MCF 10A (cell line): ENCODE measurements at places on chromosomes 2 and 18. TPM values are rescaled to one million over a fixed set of nuclear protein-coding genes. Genes with fewer than 3 reads are reported as not detected.

DNA sequence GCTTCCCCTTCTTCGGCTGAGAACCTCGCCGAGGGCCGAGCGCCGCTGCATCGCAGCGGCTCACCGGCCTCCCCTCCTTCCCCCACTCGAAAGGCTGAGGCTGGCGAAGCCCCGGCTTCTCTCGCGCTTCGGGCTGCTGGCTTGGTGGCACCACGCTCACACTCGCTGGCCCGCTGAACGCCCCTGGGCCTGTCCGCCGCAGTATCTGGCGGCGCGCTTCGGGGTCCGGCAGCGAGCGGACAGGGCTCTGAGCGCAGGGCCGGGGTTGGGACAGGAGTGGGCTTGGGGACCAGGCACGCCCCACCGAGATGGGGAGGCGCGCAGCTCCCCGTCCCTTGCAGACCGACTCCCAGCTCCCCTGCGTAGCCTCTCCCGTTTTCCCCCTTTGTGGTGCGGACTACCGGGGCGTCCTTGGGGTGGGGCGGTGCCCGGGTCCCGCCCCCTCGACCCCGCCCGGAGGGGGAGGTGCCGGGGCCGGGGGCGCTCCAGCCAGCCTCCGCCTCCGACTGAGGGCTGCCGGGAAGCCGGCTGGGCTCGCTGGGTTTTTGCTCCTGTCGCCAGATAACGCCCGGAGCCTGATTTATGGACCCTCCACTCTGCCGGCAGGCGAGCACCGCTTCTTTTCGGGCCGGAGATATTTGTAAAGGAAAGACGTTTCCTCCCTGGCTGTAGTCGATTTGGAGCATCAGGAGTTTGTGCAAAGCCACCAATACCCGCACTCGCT lies 3.8 kb downstream of the GBX2 start:
- no peak for DNase-seq

DNA sequence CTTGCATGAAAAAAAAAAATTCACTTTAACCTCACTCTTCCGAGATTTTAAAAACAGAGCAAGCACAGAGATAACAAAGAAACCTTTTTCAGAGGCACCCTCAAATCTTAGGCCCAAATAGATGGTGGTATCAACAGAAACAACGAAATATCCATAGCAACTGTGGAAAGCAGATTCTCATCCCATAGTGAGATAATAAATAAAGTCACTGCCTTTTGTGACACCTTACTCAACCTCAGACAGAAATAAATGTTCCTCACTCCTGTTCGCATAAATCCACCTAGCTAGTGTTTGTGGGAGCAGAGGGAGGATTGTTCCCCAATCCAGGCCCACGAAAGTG lies 60.9 kb upstream of the RTN4 start:
- DNase-seq: no peak

DNA sequence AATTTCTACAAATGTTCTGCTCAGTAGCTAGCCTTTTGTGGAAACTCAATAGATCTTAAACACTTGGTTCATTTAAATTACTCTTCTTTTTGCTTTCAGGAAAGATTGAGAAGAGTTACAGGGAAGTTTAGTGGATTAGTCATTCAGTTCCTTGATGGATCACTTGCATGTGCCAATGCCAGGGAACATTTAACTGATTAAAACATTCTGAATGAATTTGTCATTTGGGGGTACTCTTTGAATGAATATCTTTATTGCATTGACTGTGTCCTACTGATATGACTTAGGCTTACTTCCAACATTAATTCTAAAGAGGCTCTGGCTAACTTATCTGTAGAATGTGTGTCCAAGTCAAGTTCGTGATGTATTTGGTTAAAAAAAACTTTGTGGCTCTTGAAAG lies 199.8 kb downstream of the PLCL1 start:
- no peak for DNase-seq

GRCh38 chr2:158905784-158906183 lies 62.7 kb upstream of the TANC1 start:
- DNase-seq: no peak

- DNase-seq: no peak
Observed at GRCh38 chr2:235088496-235088921, 136.7 kb downstream of the SH3BP4 start.

- DNase-seq: no peak
Observed at GRCh38 chr2:45714679-45715078, 63.2 kb downstream of the PRKCE start.

DNA sequence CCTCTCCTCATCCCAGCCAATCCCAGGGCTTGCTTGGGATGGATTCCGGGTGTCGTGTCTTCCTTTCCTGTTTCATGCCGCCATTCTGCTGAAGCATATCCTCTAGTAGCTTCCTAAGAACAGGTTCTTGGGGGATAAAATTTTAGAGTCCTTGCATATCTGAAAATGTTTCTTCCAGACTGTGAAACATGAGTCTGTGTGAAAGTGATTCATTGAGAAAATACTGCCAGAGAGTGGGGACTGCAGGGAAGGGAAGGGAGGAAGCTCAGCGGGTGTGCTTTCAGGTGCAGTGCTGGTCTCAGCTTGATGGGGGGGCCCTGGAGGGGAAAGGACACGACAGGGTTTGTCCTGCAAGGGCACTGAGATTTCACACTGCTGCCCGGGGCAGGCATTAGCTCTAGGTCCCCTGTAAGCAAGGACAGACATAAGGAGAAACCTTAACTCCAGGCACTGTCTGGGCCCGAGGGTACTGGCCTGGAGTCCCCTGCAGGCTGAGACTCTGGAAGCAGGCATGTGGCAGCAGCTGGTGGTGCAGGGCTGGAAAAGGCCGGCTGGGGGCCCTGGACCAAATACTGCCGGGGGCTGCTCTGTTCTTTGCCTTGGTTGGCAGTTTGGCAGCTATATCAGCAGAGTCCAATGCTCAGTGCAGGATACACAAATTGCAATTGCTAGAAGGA lies 97.6 kb upstream of the HS6ST1 start:
- no peak for DNase-seq

- no peak for DNase-seq
Observed at GRCh38 chr2:187434342-187434785, 13.7 kb downstream of the CALCRL start.

- DNase-seq: no peak
Observed at GRCh38 chr2:120661551-120661950, 74.1 kb upstream of the GLI2 start.

- DNase-seq: no peak
Observed at GRCh38 chr2:173866874-173867618, 98.1 kb downstream of the SP3 start.

DNA sequence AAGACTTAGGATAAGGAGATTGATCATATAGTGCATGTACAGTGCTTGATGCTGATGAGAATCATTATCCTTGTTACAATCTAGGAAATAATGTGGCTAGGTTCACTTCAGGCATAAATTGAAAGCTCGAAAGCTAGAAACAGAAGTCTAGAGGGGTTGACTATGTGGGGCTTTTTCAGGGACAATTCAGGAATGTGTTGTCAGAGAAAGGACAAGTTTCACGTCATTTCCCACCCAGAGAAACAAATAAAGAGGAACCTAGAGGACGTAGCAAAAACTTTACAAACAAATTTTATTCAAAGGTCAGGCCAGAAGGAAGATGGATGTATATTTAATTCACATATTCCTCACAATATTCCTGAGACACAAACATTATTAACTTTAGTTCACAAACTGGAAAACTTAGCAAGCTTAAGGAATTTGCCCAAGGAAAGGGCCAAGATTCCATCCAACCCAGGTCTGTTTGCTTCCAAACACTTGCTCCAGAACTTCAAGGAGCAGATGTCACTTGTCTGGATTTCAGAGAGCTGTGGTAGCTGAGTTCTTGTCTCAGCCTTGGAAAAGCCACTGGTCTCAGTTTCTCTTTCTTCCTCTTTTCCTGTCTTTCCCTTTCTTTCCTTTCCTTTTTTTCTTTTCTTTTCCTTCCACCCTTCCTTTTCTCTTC lies 7.4 kb downstream of the CYRIA start:
- no peak for DNase-seq

DNA sequence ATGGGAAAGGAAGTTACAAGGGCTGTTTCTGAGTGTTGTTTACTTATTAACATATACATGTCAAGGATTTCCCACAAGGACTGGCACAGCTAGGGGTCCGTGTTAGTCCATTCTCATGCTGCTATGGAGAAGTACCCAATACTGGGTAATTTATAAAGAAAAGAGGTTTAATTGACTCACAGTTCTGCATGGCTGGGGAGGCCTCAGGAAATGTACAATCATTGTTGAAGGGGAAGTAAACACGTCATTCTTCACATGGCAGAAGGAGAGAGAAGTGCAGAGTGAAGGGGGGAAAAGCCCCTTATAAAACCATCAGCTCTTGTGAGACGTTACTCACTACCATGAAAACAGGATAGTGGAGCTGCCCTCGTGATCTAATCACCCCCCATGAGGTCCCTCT lies 128.9 kb upstream of the CELF4 start:
- DNase-seq: no peak

- no peak for DNase-seq
Observed at GRCh38 chr18:40347261-40347660, 1607.8 kb upstream of the PIK3C3 start.

DNA sequence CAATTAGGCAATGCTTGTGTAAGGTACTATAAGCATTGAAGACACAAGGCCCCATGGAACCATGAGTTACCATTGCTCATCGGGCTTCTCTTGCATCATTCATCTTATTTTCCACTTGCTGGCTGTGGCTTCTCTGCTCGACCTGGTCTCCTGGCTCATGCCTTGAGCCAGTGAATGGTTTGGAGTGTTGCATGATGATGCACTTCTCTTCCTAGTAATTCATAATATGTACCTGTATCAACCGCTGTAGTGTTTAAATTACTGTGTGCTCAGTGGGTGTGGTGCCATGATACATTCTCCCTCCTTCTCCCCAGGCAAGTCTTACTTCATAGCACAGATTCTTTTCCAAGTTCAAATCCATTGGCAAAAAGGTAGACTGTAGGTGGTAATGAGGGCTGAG lies 66.8 kb downstream of the ABCA12 start:
- peak; percentile 80 for DNase-seq

DNA sequence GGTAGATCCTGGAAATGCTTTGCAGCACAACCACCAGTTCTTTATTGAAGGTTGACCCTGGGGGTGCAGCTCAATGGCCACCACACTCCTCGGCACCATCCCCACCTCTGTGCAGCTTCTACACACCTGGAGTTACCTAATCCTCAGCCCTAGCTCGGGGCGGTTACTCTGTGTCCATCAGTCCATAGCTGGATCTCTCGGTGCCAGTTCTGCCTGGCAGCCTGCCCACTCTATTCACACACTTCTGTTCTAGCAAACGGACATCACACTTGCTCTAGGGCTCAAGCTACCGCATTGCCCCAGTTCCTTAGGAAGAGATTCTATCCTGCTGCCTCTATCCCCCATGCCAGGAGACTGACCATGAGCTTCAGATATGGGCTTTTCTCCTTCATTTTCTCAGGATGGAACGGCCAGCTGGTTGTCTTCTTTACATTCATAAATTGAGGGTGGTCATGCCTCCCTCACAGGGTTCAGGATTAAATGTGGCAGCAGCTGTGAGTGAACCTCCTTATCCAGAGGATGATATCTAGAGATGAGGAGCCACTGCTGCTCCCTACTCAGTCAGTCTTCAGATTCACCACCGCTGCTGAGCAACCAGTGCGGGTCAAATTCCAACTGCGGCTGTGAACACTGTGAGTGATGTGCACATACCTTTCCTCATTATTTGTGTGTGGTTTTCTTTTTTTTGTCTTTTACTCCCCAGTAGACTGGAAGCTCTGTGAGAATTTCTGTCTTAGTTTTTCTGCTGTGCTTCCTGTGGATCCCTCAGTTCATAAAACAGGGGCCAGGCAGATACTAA lies 66.9 kb upstream of the TRIB2 start:
- DNase-seq: peak; percentile 31

DNA sequence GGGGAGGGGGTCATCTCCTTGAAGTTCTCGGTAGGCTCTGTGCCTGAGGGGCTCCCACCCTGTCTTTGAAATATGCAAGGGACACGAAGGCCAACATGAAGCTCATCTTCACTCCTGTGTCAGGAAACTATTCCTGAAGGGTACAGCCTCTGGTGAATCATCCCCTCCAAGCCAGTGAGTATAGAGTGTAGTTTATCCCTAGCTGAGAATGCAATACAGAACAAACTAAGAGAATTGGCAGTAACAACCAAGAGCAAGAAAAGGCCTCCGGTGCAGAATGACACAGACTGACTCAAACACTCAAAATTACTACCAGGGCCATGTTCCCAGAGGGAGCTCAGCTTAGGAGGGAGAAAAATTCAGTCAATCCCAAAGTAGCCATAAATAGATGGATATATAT lies 413.3 kb downstream of the BCL11A start:
- DNase-seq: peak; percentile 64

GRCh38 chr2:100752628-100753333 lies 67.2 kb upstream of the NPAS2 start:
- DNase-seq: peak; percentile 83

DNA sequence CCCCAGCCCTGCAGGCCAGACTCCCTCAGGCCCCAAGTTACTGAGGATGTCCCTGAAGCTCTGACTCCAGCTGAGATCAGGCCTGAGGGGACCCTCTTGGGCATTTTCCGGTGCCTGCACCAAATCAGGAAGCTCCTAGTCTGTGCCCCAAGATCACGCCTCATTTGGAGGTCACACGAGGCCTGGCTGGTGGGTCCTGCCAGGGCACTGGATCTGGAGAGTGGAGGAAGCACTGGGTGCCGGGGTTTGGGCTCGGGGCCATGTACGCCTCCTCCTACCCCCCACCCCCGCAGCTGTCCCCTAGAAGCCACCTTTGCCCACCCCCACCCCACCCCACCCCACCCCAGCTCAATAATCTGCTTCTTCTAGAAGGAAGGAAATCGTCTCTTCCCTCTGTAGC lies 16.2 kb downstream of the SH2D6 start:
- no peak for DNase-seq

DNA sequence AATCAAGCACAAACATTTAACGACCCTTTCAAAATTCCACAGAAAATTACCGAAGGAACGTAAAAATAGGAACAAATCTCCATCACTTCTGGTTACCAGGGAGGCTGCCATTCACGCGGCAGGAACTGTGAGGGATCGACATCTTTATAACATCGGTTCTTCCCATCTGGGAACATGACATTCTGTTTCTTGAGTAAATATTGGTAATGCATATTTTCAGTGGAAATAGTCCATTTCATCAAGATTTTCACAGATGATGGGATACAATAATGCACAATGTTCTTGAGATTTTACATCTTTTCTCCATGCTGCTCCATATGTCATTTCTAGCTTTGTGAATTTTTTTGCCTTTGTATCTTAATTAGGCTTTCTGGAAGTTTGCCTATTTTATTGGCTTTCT lies 10.0 kb downstream of the ADD2 start:
- no peak for DNase-seq

DNA sequence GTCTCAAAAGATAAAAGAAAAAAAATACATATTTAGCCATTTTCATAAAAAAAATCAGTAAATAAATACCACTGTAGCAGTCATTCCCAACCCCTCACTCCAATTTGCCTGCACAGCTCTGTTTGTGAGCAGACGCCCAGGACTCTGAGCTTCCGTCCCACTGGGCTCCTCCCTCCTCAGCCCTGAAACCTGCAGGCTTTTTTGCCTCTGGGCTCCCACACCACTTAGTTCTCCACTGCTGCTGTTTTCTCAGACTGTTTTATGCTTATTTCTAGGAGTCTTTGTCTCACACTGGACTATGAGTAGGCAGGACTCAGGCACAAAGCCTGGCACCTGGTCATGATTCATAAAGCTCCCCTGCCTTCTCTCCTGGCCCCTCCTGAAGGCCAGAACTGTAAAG lies 6.1 kb upstream of the CXCR1 start:
- DNase-seq: no peak

Gene ZSWIM2
- not detected in 2 replicates for total RNA-seq

Gene ANKRD29
- total RNA-seq: 2.4 and 3.8 TPM in 2 replicates

Gene CNNM4
- total RNA-seq: 5.0 and 6.3 TPM in 2 replicates

Gene LBX2
- total RNA-seq: not detected in 2 replicates

Gene ZNF532
- 64.1 and 67.6 TPM in 2 replicates for total RNA-seq

Gene LOXHD1
- total RNA-seq: not detected in 2 replicates

Gene TUBA3E
- total RNA-seq: not detected in 2 replicates

Gene C2orf80
- not detected in 2 replicates for total RNA-seq
